ENCODE measurements at places on chromosomes 6 and 20. TPM values are rescaled to one million over a fixed set of nuclear protein-coding genes. Genes with fewer than 3 reads are reported as not detected.

GRCh38 chr20:46933150-46933549, 38.5 kb downstream of the EYA2 start:
- no peak for DNase-seq

GRCh38 chr20:32285621-32286371, 8.3 kb downstream of the KIF3B start:
- peak; percentile 78 for DNase-seq

- DNase-seq = no peak
Observed at GRCh38 chr6:41028561-41029412, 10.2 kb downstream of the UNC5CL start.

DNA sequence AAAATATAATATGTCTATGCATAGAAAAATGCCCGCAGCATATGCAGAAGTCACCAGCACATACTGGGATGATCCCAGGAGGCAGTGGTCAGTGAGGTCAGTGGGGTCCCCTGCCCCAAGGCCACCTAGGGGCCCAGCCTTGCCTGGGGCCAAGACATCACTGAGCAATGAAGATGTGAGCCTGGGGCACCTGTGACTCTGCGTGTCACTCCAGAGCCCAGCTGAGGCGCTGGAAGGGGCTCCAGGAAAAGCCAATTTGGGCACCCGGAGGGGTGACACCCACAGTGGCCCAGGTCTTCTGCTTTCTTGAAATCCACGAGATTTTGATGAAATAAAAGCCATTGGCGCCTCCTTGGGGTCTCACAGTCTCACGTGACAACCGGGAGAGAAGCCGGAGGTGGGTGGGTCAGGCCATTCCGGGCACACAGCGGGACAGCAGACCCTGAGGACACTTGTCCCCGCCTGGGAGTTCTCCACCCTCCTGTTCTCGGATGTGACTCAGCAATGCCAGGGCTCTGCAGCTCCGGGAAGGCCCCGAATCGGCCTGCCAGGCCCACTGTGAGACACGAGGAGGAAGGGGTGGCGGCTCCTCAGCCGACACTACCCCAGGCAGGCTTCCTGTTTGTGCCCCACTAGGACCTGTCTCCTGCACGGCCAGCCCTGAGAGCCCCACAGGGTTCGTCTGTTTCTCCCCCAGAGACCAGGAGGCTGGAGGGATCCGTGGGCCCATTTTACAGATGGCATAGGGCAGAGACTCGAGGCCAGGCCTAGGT, 24.4 kb upstream of the SLCO4A1 start:
- DNase-seq = peak; percentile 94

DNA sequence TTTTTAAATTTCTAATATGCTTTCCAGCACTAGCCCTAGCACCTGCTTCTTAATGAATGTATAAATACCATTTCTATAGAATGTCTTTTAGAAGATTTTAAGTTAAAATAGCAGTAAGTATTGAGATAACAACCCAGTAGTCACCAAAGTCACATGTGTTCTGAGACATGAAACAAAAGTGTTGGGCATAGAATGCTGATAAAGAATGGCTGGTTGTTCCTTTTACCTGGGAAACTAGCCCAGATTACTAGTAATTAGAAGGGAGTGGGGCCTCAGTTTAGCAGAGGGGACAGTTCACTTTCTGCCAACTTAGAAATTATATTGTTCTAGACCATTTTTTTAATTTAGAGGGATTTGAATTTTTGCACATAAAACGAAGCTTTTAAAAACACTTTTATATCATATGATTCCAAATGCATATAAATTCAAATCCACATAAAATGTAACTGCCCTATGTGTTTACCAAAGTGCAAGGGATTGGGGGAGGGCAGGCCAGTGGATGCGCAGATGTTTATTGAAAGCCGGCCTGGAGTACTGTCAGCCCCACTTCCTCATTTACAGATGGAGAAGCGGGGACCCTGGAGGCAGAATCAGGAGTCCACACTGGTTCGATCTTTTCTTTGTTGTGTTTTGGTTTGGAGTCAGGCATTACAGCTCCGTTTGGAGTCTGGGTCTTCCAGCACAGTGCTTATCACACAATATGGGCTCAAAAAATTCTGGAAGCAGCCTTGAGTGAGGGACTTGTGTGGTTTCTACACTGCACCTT, 139.8 kb downstream of the ZDHHC14 start:
- no peak for DNase-seq

- no peak for DNase-seq
Observed at GRCh38 chr6:152098683-152099082, 291.2 kb downstream of the ESR1 start.

DNA sequence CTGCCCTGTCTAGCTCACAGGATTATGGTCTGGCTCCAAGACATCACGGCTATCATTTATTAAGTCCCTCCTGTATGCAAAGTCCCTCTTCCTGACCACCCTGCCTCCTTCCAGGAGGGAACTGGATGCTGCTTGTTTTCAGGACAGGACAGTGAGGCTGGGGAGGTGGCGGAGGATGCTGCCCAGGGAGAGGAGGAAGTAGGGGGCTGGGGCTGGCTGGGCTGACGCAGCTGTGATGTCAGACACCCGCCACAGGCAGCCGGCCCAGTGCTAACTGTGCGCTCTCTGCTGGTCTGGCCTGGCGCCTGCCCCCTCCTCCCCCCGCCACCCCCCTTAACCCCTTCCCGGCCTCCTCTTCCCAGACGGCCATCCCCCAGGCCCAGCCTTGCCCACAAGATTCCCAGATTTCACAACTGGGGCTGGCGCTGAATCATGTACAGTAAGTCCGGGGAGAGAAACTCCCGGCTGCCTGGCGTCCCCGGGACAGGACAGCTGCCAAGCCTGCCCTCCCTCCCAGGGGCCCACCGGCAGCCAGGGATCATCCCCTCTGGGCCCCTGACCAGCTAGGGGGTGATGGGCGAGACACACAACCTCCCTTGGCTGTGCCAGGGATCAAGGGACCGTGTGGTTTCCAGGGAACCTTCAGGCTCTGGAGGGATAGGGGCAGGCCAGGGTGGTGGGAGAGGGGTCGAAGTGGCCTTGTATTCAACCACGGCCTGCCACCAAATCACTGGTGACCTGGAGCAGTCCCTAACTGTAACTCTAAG, 118.1 kb downstream of the CEBPB start:
- DNase-seq = no peak

DNA sequence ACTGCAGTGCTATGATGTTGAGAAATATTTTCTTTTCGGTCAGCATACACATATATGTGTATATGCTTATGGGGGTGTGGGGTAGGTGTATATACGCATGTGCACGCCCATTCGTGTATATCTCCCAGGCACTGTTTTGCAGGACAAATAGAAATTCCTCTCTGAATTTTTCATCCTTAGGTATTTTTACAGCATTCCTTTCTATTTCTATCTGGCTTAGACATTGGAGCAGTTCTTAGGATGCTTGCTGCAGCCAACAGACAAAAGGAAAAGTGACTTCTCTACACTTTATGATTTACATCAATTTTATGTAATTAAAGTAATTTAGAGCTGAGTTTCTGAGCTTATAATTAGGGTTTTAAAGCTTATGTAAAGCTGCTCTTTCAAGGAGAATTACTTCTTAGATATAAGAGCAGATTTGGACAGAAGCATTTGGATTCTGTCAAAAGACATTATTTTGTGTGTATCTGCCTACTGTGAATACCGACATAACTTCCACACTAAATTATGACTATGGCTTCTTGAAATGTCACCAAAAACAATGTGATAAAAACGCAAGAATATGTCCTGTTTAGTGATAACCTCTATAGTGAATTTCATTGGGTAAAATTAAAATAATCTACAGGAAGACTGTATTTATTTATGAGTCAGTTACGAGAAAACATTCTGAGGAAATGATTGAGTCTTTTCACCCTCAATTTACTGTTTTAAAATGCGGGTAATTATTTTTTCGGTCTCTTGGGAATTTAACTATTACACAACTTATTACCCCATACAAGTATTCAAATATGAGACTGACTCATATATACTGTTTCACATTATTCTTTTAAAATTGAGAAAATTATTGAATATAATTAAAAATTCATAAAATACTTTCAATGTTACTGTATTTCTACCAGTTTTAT, 21.3 kb upstream of the CEP43 start:
- no peak for DNase-seq

DNA sequence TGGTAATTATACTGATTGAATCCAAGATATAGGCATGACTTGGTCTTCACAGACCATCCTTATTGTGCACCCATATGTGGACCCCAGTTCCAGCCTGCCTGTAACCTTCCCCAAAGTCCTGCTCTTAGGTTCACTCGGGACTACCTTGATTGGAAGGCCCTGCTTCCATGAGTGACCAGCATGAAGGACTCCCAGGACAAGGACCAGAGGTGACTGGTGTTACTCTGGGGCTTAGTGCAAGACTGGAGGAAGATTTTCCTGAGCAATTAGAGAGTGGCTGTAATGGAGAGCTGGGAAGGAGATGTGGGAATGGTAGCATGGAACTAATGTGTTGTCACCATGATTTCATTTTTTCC, 15.1 kb downstream of the BRD2 start:
- DNase-seq = no peak

GRCh38 chr20:49762940-49763766, 49.5 kb upstream of the B4GALT5 start:
- DNase-seq = no peak

DNA sequence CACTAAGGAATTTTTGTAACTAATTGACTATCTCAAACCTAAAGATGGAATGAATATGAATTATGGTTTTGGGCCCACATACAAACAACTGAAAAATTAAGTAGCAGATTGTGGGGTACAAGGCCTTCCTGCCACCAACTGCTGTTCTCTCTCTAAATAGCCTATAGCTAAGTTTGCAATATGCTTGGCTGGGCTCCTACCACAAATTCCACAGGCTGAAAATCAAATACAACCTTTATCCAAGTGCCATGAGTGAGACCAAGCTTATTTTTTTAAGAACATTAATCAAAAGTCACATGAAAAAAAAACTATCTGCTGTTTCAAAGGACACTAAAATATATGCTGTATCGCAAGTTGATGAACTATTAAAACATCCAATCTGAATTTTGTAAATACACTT, 52.1 kb downstream of the TENT5A start:
- DNase-seq = no peak

GRCh38 chr6:136415351-136416007, 125.8 kb upstream of the BCLAF1 start:
- DNase-seq = no peak

DNA sequence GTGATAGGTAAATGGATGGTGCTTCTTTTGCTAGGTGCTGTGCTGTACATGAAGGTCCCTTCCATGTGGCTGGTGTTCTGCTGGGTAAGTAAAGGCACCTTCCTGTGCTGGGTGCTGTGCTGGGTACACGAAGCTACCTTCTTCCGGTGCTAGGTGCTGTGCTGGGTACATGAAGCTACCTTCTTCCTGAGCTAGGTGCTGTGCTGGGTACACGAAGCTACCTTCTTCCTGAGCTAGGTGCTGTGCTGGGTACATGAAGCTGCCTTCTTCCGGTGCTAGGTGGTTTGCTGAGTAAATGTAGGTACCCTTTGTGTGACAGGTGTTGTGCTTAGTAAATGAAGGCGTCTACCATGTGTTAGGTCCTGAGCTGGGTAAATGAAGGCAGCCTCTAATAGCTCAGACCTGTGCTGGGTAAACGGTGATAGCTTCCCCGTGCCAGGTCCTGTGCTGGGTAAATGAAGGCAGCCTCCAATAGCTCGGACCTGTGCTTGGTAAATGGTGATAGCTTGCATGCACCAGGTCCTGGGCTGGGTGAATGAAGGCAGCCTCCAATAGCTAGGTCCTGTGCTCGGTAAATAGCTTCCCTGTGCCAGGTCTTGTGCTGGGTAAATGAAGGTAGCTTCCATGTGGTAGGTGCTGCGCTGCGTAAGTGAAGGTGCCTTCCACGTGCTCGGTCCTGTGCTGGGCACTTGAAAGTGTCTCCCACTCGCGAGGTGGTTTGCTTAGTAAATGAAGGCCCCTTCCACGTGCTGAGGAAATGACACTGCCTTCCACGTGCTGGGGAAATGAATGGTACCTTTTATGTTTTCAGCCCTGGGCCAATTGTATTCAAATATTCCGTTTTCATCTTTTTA, 115.5 kb downstream of the ERMARD start:
- DNase-seq = no peak

GRCh38 chr6:73667798-73668197, 14.0 kb upstream of the SLC17A5 start:
- no peak for DNase-seq

DNA sequence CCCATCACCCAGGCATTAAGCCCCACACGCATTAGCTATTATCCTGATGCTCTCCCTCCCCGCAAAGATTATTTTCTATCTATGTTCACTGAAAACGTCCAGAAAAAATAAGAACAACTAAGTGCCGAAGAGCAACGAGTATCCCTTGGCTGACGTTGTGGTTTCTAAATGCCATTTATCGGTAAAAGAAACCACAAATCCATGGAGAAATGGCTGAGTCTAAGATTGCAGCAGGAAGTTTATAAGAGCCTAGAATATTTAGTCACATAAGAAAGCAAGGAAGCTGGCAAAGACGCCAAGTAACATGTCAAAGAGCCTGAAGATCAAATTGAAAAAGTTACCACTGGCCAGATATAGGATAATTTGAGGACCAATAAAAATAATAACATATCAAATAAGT, 18.1 kb upstream of the NOX3 start:
- DNase-seq = no peak

GRCh38 chr6:45416700-45417099, 39.0 kb upstream of the SUPT3H start:
- no peak for DNase-seq

- DNase-seq = no peak
Observed at GRCh38 chr6:35215665-35216411, 2.1 kb downstream of the SCUBE3 start.

DNA sequence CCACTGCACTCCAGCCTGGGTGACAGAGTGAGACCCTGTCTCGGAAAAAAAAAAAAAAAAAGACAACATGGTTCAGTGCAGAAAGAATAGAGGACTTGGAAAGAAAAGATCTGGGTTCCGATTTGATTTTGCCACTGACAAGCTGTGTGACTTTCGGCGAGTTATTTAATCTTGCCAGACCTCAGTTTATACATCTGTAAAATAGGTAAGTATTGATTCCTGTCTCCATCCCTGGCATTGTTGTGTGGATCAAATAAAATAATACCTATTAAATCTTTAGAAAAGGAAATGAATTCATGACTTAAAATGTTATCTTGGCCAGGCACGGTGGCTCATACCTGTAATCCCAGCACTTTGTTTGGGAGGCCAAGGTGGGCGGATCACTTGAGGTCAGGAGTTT, 7.0 kb downstream of the ITCH start:
- DNase-seq = no peak

- DNase-seq = no peak
Observed at GRCh38 chr20:10671919-10672623, 1.7 kb downstream of the JAG1 start.

- DNase-seq = no peak
Observed at GRCh38 chr20:22836877-22837276, 198.2 kb upstream of the SSTR4 start.

GRCh38 chr6:36697481-36697903, at the start of gene RAB44:
RAB44 (plus strand) TSS chr6:36697826; CDS start chr6:36704236, 6,410 bp downstream.
- no peak for DNase-seq

- no peak for DNase-seq
Observed at GRCh38 chr20:39107741-39108140, 145.6 kb downstream of the DHX35 start.

The IFNGR1 gene
- total RNA-seq = 19.8 TPM

The RNF182 gene
- total RNA-seq = not detected

The KIF6 gene
- not detected for total RNA-seq

The GPR6 gene
- total RNA-seq = not detected

The SYNDIG1 gene
- not detected for total RNA-seq

The SYCP2 gene
- total RNA-seq = 1.4 TPM

The COL19A1 gene
- 0.42 TPM for total RNA-seq

The TRIM10 gene
- total RNA-seq = not detected

The MTFR2 gene
- total RNA-seq = 14.9 TPM

The TREM1 gene
- total RNA-seq = not detected

The IP6K3 gene
- total RNA-seq = not detected

The CRISP3 gene
- not detected for total RNA-seq

All from natural killer cell treated with Interleukin-12 subunit alpha and Interleukin-12 subunit beta and Interleukin-15 and Interleukin-18, amount 100 ng/mL, for 72 hours (primary cell).